ENCODE measurements at places on chromosomes 6 and 20.

DNA sequence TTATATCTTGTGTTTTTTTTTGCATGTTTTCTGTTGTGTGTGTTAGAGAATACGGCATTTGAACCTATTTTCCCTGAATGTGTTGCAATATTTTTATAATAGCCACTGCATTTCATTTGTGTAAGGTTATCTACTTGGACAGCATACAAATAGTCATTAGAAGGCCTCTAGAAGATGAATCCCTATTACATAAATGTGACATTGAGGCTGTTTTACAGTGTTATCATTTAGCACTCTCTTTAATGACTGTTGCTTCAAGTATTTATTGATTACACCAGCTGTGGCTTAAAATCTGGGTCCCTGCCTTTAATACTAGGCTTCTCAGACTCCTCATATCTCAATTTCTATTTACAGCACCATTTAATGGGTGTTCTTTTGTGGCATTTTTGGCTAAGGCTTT lies 465.8 kb downstream of the FRK start:
- no peak for DNase-seq

DNA sequence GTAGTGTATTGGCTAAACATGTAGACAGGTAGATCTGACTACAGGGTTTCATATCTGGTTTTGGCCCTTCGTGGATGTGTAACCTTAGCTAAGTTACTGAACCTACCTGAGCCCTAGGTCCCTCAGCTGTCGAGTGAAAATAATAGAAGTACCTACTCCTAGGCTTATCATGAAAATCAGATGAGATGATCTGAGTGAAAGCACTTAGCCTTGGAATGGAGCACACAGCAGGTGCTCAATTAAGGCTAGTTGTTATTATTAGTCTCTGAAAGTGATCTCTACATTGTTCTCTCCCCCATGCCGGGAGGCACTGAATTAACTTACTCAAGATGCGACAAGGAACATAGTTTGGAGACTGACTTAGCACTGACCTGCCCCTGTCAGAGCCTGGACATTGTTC lies 174.7 kb upstream of the ZNF217 start:
- DNase-seq, result no peak

DNA sequence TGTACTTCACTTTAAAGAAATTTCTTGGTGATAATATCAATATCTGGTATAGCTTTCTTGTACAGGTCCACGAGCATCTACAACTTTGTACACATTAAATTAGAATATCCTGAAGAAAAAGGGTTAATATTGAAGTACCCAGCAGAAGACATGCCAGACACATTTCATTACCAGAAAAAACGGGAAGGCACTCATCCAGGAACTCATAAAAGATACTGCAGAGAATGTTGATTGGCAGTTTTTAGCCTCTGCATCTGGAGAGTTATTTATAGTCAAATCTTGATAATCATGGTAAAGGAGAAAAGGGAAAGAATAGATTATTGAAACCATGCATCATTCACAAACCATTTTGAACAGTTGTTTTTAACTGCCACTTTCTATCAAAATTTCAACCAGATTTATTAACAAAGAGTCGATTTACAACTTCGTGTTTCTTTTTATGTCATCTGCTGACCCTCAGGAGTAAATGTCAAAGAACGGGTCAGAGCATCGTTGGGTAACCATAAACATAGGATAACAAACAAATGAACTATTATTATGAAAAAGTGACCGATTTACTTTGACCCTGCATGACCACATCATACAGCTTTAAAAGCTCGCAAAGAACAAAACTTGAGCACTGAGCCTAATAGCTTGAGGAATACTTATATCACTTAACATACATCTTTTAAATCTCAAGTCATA lies 229.2 kb upstream of the SGK1 start:
- DNase-seq, result no peak

GRCh38 chr20:41996951-41997350 lies 378.8 kb upstream of the CHD6 start:
- no peak for DNase-seq

- DNase-seq, result no peak
Measured at GRCh38 chr6:9789201-9789600, 625.7 kb downstream of the TFAP2A start.

GRCh38 chr6:16206595-16207037 lies 31.8 kb upstream of the GMPR start:
- no peak for DNase-seq

GRCh38 chr6:14051355-14051754 lies 66.2 kb upstream of the CD83 start:
- DNase-seq, result no peak

DNA sequence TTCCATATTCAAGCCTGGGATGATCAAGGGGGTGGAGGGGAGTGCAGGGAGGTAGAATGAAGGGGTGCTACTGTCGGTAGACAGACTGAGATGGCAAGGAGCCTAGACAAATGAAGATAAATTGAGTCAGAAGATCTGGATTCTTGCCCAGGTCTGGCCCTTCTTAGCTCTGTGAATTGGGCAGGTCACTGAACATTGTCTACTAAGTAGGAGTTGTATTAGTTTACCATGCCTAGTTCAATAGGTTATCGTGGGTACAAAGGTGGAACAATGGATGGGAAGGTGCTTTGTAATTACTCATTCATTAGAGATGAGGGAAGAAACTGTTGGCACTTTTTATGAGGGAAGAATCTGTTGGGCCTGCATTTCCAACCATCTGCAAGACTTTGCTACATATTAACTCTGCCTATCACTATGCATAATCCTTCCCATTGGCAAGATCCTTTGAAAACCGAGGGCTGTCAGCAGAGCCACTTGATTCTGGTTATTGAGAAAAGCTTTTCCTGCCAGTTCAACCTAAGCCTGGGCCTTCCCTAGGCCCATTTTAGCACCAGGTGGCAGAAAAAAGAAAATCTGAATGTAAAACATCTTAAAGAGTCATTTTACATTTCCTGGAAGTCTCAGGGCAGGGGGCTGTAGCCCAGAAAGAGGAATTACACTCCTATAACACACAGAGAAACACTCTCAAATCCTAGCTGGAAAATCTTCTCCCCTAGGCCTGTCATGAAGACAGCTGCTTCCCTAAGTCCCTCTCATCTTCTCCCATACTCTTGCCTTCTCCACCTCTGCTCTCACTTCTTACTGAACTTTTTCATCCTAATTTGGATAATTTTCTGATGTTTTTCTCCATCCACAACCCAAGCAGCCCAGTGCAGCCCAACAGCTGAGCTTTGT lies 103.5 kb downstream of the CD24 start:
- no peak for DNase-seq

GRCh38 chr20:19832875-19833274 lies 74.8 kb downstream of the RIN2 start:
- DNase-seq, result no peak

DNA sequence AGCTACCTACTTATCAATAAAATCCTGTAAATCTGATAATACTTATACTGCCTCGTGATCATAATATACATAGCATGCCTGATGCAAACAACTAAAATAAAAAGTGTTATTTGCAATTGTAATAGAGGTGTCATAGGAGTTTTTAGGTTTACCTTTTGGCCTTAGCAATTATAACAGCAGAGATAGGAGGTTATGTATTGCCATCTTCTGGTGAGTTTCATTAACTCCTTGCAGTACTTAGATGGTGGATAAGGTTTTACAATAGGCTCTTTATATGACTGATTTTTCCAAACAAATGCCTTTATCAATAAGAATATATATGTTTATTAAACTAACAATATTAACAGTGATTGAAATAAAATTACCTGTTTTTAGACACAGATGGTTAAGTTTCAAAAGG lies 27.8 kb upstream of the MYCT1 start:
- DNase-seq, result no peak

- DNase-seq, result peak; percentile 27
Measured at GRCh38 chr20:53884859-53885541, 185.4 kb downstream of the BCAS1 start.

- no peak for DNase-seq
Measured at GRCh38 chr6:56652994-56653393, 10.3 kb upstream of the DST start.

- no peak for DNase-seq
Measured at GRCh38 chr6:2562721-2563451, 187.8 kb downstream of the MYLK4 start.

DNA sequence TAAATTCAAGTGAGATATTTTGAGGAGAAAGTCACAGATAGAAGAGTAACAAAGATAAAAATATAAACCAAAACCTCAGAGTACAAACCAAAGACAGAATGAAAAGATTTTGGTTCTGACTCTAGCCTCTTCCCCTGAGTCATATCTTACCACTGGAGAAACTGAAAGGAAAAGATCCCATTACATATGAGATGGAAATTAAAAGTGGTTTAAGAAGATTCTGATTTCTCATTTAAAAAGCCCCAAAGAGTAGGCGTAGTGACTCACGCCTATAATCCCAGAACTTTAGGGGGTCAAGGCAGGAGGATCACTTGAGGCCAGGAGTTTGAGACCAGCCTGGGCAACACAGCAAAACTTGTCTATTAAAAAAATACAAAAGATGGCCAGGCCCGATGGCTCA lies 30.6 kb downstream of the SPINT4 start:
- no peak for DNase-seq

DNA sequence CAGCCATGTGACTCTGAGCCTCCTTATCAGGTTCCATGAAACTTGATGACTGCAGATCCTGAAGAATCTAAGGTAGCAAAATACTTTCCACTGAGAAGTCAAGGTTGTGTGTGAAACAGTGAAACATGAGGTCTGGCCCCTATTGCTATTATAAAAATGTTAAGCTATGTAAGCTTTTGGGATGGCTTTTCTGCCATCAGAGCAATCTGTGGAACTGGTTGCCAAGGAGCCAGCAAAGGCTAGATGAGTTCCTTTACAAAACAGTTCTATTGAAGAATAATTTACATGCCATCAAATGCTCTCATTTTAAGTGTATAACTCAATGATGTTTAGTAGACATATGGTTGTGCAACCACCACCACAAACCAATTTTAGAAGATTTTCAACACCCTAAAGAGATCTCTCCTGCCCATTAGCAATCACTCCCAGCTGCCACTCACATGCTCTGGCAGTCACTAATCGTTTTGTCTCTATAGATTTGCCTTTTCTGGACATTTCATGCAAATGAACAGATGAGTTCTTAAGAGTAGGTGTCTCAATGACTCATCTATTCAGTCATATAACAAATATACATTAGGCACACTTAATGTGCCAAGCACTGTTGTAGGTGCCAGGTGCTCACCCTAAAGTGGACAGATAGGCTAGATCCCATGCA lies 19.9 kb upstream of the MEP1A start:
- no peak for DNase-seq

- no peak for DNase-seq
Measured at GRCh38 chr6:17673543-17674254, 33.0 kb downstream of the NUP153 start.

- DNase-seq, result no peak
Measured at GRCh38 chr6:162999575-163000285, 272.0 kb downstream of the PACRG start.

DNA sequence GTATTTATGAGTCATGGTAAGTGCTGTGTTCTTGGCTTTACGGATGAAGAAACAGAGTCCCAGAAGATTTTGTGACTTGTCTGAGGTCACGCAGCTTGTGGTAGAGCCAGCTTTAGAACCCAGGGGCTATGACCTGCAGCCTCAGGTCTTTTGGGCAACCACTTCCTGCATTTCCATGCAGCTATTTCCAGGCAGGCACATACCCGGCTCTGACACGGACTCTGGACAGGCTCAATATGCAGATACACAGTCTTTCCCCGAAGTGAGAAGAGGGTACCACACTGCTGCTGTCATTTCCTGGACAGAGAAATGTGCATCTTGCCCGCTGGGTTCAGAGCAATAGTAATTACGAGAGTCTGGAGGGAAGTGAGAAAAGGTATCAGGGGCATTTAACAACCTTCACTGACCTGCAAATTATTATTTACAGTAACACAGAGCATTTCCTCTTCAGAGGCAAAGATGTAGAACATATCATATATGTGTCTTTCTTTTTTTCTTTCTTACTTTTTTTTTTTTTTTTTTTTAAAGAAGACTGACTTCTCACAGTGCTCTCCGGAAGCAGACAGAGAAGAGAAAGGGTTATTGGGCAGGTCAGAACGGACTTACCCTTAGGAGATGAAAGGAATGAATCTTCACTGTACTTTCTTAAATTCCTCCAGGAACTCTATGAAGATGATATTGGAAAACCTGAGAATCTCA lies 185.1 kb downstream of the CLIC5 start:
- no peak for DNase-seq

DNA sequence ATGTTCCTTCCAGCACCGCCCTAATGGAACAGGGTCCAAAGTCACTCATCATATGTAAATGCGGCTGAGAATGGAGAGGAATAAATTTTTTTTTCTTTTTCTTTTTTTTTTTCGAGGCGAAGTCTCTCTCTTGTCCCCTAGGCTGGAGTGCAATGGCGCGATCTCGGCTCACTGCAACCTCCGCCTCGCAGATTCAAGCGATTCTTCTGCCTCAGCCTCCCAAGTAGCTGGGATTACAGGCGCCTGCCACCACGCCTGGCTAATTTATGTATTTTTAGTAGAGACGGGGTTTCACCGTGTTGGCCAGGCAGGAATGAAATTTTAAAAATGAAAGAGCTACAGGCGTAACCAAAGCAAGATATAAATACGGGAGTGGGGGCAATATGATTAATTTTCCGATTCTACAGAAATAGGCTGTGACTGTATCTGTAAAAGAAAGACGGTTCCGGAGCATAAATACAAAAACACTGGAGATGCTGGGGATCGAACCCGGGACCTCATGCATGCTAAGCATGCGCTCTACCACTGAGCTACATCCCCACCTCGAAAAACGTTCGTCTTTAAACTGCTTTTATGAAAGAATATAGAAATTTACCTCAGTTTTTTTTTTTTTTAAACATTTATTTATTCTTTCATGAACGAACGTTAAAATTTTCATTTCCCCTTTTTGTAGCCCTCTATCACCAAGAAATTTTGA lies 132.2 kb downstream of the GPX5 start:
- DNase-seq, result no peak

DNA sequence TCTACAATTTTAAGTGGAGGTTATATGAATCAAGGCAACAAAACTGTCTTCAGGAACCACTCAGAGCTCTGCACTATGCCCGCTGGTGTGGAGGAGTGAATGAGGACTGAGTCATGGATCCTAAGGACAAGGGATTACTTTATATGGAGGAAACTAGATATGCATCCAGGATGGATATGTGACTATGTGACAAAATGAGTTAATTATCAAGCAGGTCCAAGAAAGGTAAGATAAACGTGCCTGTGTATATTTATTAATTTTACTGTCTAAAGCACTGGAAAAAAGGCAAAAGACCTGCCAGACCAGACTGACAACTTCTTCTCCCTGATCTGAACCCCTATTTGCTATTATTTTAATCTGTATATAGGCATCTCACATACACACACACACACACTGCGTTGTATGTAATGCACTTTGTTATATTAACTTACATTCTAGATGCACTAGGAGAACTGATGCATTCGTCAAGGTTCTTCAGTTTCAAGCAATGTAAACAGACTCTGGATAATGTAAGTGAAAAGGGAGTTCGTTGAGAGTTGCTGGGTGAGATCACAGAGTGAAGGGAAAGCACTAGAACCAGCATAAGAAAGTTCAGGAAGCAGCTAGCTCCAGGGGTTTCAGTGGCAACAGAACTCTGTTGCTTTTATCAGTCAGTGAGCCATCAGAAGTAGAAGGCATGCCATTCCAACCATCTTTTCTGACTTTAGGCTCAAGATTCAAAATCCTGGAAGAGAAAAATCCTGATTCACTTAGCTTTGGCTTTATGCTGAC lies 26.4 kb upstream of the ADGRG6 start:
- no peak for DNase-seq

GRCh38 chr20:8661229-8661952 lies 407.5 kb upstream of the PLCB4 start:
- no peak for DNase-seq

- no peak for DNase-seq
Measured at GRCh38 chr6:125944434-125944816, 12.1 kb upstream of the HINT3 start.

GRCh38 chr6:150902142-150902776 lies 36.8 kb downstream of the MTHFD1L start:
- DNase-seq, result no peak

Measured in activated T-helper 1 cell treated with anti-CD3 and anti-CD28 coated beads, Interleukin-2, amount 50 U/mL, for 16 hours (primary cell).